ENCODE measurements at places on chromosomes 1 and 21.

GRCh38 chr1:179034720-179035119 is 9.0 kb downstream of the FAM20B start:
- DNase-seq, result no peak

GRCh38 chr1:77546890-77547289 is 135.6 kb downstream of the ZZZ3 start:
- DNase-seq, result no peak

- DNase-seq, result no peak
These were observed 18.6 kb upstream of the RGS8 start for GRCh38 chr1:182702826-182703524.

GRCh38 chr21:45443595-45444181 is 38.7 kb downstream of the COL18A1 start:
- no peak for DNase-seq

DNA sequence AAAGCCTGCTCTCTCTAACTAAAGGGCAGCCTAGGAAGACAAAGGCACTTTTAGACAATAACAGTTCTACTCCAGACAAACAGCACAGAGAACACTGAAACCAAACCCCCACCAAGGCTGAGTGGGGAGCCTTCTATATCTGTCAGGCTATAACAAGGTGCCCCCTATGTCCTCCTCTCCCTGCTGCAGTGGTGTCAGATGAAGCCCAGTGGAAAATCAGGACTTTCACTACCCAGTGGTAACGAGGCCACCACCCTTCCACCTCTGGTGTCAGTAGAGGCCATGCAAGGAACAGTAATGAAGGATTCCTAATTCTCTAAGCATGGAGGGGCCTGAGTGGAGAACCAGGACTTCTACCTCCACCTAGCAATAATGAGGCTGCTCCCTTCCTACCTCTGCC is 83.7 kb downstream of the ZSWIM5 start:
- DNase-seq, result no peak

GRCh38 chr1:201383647-201384405 is 6.3 kb upstream of the TNNT2 start:
- no peak for DNase-seq

GRCh38 chr1:152667648-152668047 is 4.5 kb downstream of the LCE2D start:
- DNase-seq, result no peak

Measured in HEK293T (cell line).